ENCODE measurements at places on chromosomes 16 and 17.

DNA sequence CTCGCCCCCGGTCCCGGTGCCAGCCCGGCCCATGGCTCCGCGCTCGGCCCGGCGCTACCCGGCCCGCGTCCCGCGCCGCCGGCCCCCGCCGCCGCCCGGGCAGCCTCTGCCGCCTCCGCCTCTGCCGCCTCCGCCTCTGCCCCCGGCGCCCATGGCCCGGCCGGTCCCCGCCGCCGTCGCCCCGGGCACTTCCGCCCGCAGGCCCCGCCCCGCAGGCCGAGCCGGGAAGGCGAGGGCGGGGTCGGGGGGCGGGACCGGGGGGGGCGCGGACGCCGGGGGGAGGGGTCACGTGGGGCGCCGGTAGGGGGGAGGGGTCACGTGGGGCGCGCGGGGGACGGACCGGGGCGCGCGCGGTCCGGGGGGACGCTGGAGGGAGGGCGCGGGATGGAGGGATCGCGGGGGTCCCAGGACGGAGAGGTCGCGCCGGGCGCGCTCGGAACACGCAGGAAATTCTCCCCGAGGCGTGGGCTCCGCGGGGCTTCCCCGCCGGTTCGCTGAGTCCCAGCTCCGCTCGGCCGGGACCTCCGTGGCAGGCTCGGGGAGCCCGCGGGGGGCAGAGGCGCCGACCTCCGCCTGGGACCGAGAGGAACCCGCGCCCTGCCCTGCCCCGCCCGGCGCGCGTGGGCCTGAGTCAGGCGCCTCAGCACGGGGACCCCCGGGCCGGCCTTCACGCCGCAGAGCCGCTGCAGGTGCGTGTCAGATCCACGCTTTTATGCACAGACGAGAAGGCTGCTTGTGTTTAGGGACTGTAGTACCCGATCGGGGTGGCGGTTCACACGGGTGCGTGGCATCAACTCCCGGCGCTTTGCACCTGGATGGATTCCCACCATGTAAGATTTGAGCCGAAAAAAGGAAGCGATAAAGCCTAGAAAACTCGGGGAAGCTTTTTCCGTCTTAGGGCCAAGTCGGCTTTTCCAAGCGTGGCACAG, at the start of gene PGAP6:
Gene PGAP6, minus strand, starts transcription at position 190 of the 929 bp plus-strand sequence. Its CDS starts 157 bp downstream, at position 33.
- peak; percentile 26 for DNase-seq

DNA sequence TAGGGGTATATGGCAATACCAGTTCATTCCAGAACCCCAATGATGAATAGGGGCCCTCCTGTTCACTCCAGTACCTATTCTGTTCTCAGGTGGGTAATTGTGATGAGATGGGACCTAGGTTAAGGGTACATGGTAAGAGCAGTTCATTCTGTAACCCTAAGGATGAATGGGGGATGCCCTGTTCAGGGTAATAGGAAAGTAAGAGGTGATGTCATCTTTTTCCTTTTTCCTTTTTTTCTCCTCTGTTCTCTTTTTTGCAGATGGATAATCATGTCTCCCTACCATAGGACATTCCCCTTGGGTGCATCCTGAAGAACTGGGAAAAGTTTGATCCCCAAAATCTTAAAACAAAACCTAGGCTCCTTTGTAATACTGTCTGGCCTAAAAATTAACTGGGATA, 25.0 kb upstream of the SLC6A2 start:
- no peak for DNase-seq

DNA sequence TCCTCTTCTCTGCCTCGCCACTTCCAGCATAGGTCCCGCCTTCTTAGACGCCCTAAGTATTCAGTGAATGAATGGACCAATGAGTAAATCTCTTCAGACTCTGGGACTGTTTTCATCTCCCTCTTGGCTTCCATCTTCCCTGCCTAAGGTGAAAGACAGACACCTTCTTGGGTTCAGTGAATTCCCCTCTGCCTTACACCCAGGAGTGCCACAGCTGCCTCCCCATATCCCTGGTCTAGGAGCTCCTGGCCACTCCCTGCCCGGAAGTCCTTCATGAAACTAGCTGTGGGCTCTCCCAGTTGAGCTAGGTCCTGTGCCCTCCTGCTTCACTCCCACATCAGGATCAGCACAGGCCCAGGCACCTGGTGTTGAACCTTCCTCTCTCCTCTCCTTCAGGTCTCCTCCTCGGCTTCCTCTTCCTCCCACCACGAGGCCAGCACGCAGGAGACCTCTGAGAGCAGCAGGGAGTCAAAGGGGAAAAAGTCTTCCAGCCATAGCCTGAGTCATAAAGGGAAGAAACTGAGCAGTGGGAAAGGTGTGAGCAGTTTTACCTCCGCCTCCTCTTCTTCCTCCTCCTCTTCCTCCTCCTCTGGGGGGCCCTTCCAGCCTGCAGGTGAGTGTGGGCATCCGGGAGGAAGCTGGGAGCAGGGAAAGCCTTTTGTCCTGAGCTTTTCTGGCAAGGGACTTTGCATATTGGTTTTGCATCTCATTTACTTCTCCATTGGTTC, 10.3 kb downstream of the MLLT6 start:
- no peak for DNase-seq

GRCh38 chr16:30700491-30700890, 1.5 kb downstream of the SRCAP start:
- DNase-seq = no peak

DNA sequence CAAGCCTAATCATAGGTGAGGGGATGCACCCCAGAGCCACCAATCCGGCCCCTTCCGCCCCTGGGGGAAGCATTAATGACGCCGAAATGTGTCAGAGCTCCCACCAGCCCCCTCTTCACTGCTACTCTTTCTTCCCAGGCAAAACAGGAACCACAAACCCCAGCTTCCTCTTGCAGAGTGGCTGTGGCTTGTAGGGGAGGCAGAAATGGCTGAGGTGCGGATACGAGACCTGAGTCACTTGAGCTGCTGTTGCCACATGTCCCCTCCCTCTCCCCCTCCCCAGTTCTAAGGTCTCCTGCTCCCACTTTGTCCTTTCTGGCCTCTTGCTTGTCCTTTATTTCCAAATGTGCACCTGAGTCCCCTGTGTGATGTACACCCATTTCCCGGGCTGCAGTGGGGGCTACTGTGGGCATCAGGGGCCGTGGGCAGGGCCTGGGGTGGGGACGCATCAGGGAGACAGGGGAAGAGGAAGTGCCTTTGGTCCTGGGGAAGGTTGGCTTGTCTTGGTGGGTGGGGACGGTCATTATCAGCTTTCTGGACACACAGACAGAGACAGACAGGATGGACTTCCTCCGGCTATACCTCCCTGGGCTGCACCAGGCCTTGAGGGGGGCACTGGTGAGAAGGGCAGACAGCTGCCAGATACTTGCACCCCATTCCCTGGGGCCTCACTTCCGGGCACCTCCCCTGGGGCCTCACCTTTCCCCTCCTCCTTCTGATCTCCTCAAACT, at the start of gene APOBR:
Gene APOBR, plus strand, starts transcription at position 523 of the 731 bp plus-strand sequence. Its CDS starts 39 bp downstream, at position 562.
- DNase-seq = peak; percentile 98

DNA sequence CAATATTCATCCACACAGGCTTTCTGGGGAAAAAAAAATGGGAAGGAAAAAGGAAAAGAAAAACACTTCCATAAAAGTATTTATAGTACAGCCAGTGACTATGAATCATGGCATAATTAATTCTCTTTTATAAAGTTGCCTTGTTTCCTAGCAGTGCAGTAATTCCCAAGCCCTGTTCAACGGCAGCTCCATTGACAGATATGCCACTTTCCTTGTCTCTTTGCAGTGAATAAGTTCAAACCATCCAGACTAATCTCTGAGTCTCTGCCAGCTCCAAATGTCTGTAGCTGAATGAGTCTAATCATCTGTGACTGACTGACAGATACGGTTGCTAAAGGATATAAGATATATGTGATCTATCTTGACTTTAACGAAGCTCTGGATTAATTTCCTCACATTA, 52.9 kb upstream of the KCNJ16 start:
- no peak for DNase-seq

DNA sequence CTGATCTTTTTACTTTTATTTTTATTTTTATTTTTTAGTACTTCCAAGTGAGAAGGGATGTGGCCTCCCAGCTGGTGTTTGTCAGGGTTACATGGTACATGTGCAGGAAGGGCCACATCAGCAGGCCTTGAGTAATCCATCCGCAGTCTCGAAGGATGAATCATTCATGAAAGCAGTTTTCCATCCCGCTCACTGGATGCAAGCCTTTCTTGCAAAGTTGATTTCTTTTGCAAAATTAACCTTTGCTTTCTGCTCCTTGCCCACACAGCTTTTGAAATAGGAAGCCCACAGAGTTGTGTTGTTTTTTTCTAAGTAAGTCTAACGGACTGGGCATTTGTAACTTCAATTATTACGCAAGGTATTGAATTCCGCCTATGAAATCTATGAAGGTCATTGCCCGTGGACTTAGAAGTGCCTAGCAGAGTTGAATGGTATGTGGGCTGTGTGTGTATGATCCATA, 157.4 kb downstream of the PRKCA start:
- peak; percentile 98 for DNase-seq

GRCh38 chr16:57175896-57176295, 9.9 kb downstream of the PSME3IP1 start:
- no peak for DNase-seq

- DNase-seq = no peak
These were observed 145.6 kb upstream of the CHMP6 start for GRCh38 chr17:80845863-80846671.
